ENCODE measurements at places on chromosomes 2 and 18.

- DNase-seq: no peak
Observed at GRCh38 chr2:195642027-195642678, 14.9 kb upstream of the SLC39A10 start.

- DNase-seq: no peak
Observed at GRCh38 chr2:207514451-207514850, 15.3 kb upstream of the CREB1 start.

- no peak for DNase-seq
Observed at GRCh38 chr2:204665207-204665606, 119.9 kb downstream of the PARD3B start.

GRCh38 chr18:68766433-68766832 is 31.4 kb upstream of the CCDC102B start:
- DNase-seq: no peak

DNA sequence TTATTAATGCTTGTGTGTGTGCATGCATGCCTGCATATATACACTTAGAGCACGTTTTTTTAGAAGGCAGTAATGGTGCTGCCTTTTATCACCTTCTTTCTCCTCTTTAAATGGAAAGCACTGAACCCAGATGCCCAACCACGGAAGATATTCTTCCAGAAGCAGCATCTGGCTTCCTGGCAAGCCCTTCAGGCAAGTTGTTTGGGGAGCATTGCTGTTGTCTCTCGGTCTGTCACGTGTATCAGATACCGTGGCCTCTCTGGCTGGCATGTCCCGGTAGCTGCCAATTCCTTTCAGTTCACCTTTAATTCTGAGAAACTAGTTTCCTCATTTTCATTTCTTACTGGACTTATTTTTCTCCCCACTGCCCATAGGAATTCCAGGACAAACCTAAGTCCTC is 587.8 kb downstream of the ARHGAP15 start:
- DNase-seq: no peak

GRCh38 chr2:65016789-65017188 is 27.6 kb downstream of the SLC1A4 start:
- no peak for DNase-seq

GRCh38 chr2:15049096-15049993 is 416.8 kb downstream of the LRATD1 start:
- DNase-seq: no peak

Data from hippocampal formation (tissue), 2 donors.